HCEC 1CT (cell line): ENCODE measurements at places on chromosomes 2 and 18.
A peak's percentile ranks its signal among the peaks of the same experiment; 100 is the strongest.

GRCh38 chr18:56890632-56891031, 239.5 kb downstream of the WDR7 start:
- DNase-seq = peak; percentile 90

DNA sequence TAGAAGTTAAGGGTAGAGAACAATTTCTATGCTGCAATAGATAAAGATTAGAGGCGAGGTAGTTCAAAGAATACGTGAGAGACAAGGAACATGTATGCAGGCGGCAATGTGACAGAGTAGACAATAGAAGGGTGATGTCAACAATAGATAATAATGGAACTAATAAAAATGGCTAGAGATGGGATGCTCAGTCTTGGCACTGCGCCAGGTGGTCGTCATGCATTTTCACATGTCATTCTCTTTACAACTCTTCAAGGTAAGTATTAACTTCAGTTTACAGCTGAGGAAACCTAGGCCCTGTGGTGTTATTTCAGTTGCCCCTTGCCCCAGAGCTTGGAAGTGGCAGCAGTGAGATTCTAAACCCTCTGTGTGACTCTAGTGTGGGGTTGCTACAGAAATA, 890.7 kb upstream of the CELF4 start:
- no peak for DNase-seq

- DNase-seq = no peak
Observed at GRCh38 chr2:54386585-54386984, 69.5 kb upstream of the SPTBN1 start.

DNA sequence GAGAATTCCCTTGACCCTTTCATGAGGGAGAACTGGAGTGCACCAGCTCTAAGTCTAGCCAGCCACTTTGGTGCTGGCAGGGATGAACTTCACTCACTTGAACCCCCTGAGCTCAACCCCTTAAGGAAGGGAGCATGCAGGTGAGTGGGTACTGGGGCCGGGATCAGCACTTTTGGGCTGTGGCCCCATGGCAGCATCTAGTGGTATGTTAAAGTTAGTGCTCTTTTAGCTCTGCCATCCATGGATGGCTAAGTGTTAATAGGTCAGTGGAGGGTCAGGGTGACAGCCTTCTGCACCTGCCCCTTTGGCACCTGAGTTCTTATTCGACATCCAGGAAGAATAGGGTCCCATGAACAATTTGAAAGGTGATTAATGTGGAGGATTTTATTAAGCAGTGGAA, 689.0 kb upstream of the FSHR start:
- DNase-seq = no peak

- peak; percentile 29 for DNase-seq
Observed at GRCh38 chr2:174486563-174487107, at the start of gene GPR155. TSS of gene GPR155 (minus strand) at chr2:174487029. CDS start at chr2:174481956, 5,073 bp downstream.

DNA sequence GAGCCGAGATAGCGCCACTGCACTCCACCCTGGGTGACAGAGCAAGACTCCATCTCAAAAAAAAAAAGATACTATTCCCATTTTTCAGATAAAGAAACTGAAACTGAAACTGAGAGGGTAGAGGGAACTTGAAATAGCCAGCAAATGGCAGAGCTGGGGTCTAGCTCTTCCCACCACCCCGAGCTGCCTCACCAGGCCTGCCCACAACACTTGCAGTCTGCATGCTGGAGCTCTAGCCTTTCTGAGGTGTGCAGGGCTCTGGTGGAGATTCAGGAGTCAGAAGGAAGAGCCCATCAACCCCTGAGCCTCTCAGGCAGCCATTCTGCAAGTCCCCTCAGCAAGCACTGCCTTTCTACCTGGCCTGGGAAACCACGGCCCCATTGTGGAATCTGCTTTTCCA, 14.3 kb downstream of the EDAR start:
- no peak for DNase-seq

GRCh38 chr2:134705861-134706586, 12.8 kb downstream of the TMEM163 start:
- DNase-seq = no peak

DNA sequence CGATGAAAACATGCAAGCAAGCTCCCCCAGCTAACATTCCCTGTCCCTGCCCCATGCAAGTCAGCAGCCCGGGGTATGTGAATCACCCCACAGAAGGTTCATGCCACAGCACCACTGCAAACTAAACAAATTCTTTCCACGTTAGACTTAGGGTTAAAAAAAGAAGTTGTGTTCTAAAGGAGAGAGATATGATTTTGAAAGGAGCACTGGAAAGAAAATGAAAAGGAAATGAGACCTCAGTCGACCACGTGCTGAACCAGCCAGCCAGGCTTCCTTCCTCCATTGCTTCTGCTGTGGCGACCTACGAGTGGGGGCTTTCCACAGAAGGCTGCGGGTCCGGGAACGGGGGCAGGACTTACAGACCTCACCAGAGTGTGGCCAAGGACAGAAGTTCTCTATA, 52.0 kb downstream of the ARL4C start:
- DNase-seq = peak; percentile 93

GRCh38 chr2:109637749-109638570, 23.8 kb downstream of the SOWAHC start:
- DNase-seq = peak; percentile 70

DNA sequence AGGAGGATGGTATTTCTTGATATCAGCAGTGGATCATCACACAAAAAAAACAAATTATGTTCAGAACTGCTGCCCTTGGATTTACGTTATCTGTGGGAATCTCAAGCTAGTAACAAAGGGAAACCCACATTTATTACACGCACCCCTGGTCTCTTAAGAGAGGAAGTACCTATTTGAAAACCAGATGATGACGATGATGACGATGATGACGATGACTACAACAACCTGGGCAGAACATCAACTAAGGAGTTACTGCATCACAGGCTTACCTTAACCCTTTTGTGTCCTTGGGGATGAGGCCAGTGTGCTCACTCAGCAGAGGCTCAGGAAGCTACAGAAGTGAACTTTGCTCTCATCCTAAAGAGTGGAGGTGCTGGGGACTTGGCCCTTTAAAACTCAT, 169.4 kb downstream of the FSHR start:
- DNase-seq = no peak

- DNase-seq = no peak
Observed at GRCh38 chr18:1999387-1999786, 571.9 kb downstream of the METTL4 start.

DNA sequence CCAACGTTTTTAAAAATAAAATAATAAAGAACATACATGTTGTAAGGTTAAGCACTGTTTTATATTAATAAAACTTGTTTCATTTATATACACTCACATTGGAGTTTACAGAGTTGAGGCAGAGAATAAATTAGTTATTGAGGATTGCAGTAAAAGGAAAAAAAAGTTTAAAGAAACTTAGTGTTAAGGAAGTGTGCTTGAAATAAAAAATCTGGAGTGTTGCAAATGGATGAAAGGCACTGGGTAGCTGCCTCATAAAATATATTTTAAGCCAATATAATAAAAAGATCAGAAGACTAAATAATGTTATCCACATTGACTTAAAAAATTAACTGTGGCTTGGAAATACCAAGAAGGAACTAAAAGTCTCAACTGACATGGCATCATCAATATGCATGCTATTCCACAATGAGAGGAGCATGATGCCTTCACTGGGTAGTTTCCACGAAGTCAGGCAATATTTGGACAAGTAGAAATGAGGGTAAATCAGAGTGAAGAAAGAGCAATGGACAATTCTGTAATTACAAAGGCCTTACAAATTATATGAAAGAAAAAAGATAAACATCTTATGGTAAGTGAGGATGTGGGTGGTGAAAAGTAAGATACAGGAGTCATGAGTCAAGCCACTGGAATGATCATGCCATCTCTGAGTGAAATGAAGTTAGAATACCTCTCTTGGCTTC, 2.5 kb downstream of the GALNT3 start:
- peak; percentile 64 for DNase-seq

GRCh38 chr2:170878066-170878465, 51.0 kb upstream of the GORASP2 start:
- no peak for DNase-seq

GRCh38 chr2:101340141-101340551, 31.6 kb upstream of the RNF149 start:
- no peak for DNase-seq

- no peak for DNase-seq
Observed at GRCh38 chr18:46343931-46344372, 239.8 kb downstream of the HAUS1 start.

- DNase-seq = peak; percentile 63
Observed at GRCh38 chr2:199485732-199486335, 28.1 kb upstream of the SATB2 start.

DNA sequence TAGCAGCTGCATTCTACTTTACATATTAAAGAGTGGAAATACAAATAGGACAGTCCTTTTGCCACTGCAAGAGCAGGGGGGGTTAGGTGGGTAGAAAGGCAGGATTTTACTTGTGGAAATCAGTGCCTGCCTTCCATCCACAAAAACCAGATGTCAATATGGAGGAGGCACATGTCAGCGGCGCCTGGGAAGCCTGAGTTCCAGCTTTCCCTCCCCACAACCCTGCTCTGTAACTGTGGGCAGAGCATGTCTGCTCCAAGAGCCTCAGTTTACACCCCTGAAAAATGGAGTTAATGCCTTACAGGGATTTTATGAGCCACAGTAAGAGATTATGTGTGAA, 32.9 kb downstream of the STEAP3 start:
- DNase-seq = no peak

DNA sequence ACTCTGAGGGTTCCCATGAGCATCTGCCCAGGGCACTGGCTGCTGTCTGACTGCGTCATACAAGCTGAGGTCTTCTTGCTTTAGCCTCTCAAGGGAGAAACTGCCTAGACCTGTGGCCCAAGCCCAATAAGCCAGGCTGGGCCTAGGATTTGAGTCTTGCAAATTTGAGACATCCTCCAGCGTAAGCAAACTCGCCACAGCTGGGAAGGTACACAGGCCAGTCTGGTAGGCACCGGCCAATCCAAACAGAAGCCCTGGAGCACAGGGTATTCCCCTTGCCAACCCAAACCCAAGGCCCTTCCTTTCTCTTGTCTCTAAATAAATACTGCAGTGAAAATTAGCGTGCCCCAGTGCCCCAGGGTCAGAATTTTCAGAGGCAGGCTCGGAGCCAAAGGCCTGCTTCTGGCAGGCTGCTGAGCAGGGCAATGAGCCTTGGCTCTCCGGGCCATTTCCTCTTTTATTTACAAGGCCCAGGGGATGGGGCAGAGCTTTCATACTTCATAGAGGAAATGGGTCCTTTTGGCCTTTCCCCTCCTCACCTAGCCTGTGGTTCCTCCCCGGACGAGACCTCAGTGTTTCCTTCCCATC, 33.3 kb downstream of the POLR1A start:
- DNase-seq = no peak

DNA sequence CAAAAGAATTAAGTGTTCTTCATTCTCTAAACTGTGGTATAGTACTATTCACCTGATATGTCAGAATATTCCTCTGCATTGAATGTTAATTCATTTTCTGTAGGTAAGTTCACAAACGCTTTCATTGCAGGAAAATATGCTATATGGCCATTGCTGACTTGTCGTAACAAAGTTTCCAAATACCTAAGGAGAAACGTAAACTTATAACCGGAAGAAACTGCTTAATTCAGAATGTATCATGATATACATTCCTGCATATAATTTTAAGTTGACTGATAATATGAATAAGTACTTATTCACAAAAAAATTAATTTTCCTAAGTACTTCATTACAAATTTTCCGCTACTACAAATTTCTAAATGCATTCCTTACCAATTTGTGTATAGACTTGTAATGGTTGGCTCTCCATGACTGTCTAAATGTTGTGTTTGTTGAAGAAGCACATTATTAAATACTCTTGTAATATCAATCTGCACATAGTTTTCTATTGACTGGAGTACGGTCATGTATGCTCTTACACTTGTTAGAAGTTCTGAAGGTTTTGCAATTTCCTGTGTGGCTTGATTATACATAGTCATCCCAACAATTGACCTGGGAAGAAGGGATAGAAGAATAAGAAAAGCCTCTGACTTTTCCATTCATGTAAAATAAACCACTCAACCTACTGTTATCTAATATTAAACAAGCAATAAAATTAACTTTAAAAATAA, 85.4 kb downstream of the NCKAP1 start:
- DNase-seq = peak; percentile 86

GRCh38 chr18:4797002-4797685, 342.0 kb upstream of the DLGAP1 start:
- DNase-seq = no peak

GRCh38 chr2:20796374-20796791, 26.5 kb downstream of the LDAH start:
- DNase-seq = peak; percentile 12

DNA sequence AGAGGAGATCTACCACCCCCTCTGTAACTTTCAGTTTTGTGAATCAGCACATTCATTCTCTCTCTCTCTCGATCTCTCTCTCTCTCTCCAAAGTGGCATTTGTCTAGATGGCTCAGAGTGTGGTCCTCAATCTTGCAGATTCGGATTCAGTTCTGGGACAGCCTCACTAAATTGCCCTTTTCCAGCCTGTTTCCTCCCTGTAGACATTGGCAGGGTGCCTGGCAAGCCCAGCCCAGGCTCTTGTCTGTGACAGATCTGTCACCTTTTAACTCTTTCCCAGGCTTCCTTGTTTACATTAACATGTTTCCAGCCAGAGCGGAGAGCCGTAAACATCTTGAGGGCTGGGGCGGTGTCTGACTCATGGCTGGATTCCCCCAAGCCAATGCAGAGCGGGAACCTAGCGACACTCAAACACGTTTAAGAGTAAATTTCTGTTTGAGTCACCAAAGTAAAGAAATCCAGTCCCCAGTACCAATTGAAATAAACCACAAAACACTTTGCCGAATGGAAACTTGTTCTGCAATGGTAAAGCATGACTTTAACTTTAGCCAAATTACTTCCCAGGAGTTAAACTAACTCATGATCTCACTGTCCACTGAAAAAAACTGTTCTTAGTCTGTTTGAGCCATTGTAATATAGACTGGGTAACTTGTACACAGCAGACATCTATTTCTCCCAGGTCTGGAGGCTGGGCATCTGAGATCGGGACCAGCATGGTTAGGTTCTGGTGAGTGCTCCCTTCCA, 6.6 kb upstream of the CYP27C1 start:
- peak; percentile 77 for DNase-seq

DNA sequence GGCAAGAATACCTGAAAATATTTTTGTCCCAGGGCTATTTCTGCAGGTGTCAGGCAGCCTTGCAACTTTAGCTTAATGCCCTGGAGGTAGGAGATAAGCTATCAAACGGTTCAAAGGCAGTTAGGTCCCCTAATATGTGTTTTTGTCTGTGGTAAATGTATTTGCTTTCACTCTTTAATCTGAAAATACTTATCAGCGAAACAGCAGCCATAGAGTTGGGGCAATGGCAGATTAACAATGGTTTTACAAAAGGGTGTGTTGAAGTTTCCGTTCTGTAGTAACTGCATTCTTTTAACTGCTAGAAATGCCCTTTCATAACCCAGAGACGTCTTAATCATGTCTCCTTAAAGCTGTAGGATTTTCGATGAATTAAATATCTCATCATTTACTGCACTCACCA, 265.0 kb upstream of the TRIB2 start:
- no peak for DNase-seq

GRCh38 chr2:18304849-18305248, 255.6 kb downstream of the RDH14 start:
- DNase-seq = no peak

DNA sequence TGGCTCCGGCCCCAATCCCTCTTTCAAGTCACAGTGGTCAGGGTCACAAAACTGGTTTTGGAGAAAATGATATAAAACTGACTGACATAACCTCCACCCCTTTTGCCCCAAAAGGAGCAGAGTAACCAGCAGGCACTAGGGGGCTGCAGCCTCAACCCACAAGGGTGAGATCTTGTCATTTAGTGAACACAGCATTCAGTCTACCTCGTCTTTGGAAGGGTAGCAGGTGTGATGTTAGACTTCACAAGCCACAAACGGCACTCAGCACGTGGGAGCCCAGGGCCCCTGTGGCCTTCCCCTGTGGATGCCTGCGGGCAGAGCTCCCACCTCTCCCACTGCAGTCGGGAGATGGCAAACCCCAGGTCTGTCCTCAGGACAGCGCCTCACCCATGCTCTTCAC, 372.1 kb upstream of the MYT1L start:
- no peak for DNase-seq
